Stimulated activated CD8-positive, alpha-beta memory T cell treated with anti-CD3 and anti-CD28 coated beads, Interleukin-2, amount 100 ng/mL, for 48 hours (primary cell): ENCODE measurements at places on chromosomes 4 and X.

- DNase-seq: no peak
Observed at GRCh38 chr4:128288689-128289106, 1.1 kb upstream of the PGRMC2 start.

- DNase-seq: no peak
Observed at GRCh38 chr4:176885224-176885623, 92.5 kb upstream of the VEGFC start.

- DNase-seq: no peak
Observed at GRCh38 chrX:17000751-17001150, 54.3 kb downstream of the REPS2 start.

GRCh38 chr4:80913381-80913780 lies 117.1 kb upstream of the BMP3 start:
- no peak for DNase-seq

- no peak for DNase-seq
Observed at GRCh38 chrX:48676893-48677270, 6.7 kb upstream of the WAS start.

- no peak for DNase-seq
Observed at GRCh38 chr4:89284828-89285227, 22.8 kb downstream of the GPRIN3 start.
